ENCODE measurements at places on chromosomes 5 and 9.
A peak's percentile ranks its signal among the peaks of the same experiment; 100 is the strongest.

- DNase-seq, result no peak
- no peaks in the 10 kb centered on the region for H3K36me3 ChIP-seq
Observed at GRCh38 chr9:83432877-83433550, 105.2 kb downstream of the FRMD3 start.

GRCh38 chr5:88049156-88049555 lies 219.5 kb downstream of the TMEM161B start:
- no peaks in the 10 kb centered on the region for H3K36me3 ChIP-seq
- no peak overlapping the region for H3K27ac ChIP-seq
- DNase-seq, result no peak
- H3K27me3 ChIP-seq, result no peaks in the 10 kb centered on the region
- H3K4me3 ChIP-seq, result no peak overlapping the region

- DNase-seq, result peak; percentile 88
- no peaks in the 10 kb centered on the region for H3K27me3 ChIP-seq
Observed at GRCh38 chr9:34379334-34380033, 2.8 kb upstream of the MYORG start.

DNA sequence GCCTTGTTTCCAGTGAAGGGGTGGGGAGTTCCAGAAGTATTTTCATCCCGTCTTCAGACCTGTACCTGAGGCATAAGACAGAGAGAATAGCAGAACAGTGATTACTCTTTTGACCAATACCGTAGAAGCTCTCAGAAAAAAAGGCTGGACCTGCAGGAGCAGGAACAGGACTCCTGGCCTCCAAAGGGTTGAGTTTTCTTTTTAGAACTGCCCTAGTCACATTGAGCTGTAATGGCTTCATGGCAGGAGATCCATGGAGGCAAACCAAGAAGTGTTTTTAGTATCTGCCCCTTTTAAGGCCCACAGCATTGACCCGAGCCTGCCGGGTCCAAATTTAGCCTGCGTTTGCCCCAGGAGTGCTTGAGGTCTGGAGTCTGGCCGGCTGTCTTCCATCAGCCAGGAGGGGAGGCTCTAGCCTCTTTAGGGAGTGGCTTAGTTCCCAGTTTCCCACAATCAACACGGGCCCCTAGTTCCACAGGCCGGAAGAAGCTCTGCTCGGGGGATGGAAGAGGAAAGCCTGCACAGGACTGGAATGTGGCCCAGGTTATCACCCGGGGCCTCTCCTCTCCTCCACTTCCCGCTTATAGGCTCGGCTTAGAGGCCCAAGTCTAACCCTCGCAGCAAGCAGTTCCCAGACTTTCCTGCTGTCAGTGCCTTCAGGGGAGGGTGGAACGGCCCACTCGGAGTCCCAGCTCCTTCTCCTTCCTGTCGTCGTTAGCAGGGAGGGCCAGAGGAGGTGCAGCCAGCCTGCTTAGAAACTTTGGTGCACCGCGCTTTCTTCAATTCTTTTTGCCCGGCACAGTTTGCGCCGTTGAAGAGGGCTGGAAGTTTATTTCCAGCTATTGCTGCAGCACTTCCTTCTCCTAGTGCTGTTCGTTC lies 80.7 kb downstream of the C9orf152 start:
- H3K27ac ChIP-seq, result no peak overlapping the region
- no peaks in the 10 kb centered on the region for H3K27me3 ChIP-seq
- no peaks in the 10 kb centered on the region for H3K36me3 ChIP-seq

DNA sequence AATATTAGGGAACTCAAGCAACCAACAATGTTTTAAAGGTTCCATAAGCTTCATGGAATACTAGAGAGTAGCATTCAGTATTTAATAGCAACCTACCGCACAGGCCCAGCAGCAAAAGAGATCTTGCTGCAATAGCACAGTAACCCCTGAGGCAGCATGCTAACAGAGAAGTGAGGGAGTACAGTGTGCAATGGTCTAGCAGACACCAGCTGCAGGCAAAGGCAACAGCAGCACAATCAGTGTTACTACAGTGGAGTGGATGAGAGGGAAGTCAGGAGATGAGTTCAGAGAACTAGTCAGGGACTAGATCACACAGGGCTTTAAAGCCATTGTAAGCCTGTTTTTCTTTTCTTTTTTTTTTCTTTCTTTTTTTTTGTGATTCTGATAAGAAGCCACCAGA lies 2.8 kb downstream of the TICAM2 start:
- DNase-seq, result no peak
- H3K27me3 ChIP-seq, result no peaks in the 10 kb centered on the region
- H3K27ac ChIP-seq, result no peak overlapping the region
- H3K36me3 ChIP-seq, result no peaks in the 10 kb centered on the region
- H3K4me3 ChIP-seq, result no peak overlapping the region

GRCh38 chr5:170960567-170960966 lies 98.7 kb downstream of the RANBP17 start:
- no peak overlapping the region for H3K4me3 ChIP-seq
- DNase-seq, result no peak
- H3K36me3 ChIP-seq, result no peaks in the 10 kb centered on the region
- no peaks in the 10 kb centered on the region for H3K27me3 ChIP-seq
- H3K4me1 ChIP-seq, result no peaks in the 10 kb centered on the region

GRCh38 chr5:96081276-96081858 lies 119.7 kb upstream of the ELL2 start:
- H3K27ac ChIP-seq, result no peak overlapping the region
- peaks cover 15% of the 10 kb centered on the region for H3K4me1 ChIP-seq
- H3K36me3 ChIP-seq, result no peaks in the 10 kb centered on the region

- no peaks in the 10 kb centered on the region for H3K27me3 ChIP-seq
- no peak for DNase-seq
- no peak overlapping the region for H3K4me3 ChIP-seq
- H3K4me1 ChIP-seq, result peaks cover 4% of the 10 kb centered on the region
- no peaks in the 10 kb centered on the region for H3K36me3 ChIP-seq
- no peak overlapping the region for H3K27ac ChIP-seq
Observed at GRCh38 chr5:170576602-170577535, 73.0 kb downstream of the KCNIP1 start.

GRCh38 chr9:12230708-12231107 lies 462.5 kb upstream of the TYRP1 start:
- H3K27ac ChIP-seq, result no peak overlapping the region
- H3K4me1 ChIP-seq, result no peaks in the 10 kb centered on the region
- no peaks in the 10 kb centered on the region for H3K27me3 ChIP-seq
- no peak overlapping the region for H3K4me3 ChIP-seq
- no peaks in the 10 kb centered on the region for H3K36me3 ChIP-seq

- DNase-seq, result no peak
- H3K27ac ChIP-seq, result no peak overlapping the region
- H3K27me3 ChIP-seq, result no peaks in the 10 kb centered on the region
- no peak overlapping the region for H3K4me3 ChIP-seq
- H3K36me3 ChIP-seq, result no peaks in the 10 kb centered on the region
Observed at GRCh38 chr5:62762503-62762902, 183.9 kb downstream of the LRRC70 start.

DNA sequence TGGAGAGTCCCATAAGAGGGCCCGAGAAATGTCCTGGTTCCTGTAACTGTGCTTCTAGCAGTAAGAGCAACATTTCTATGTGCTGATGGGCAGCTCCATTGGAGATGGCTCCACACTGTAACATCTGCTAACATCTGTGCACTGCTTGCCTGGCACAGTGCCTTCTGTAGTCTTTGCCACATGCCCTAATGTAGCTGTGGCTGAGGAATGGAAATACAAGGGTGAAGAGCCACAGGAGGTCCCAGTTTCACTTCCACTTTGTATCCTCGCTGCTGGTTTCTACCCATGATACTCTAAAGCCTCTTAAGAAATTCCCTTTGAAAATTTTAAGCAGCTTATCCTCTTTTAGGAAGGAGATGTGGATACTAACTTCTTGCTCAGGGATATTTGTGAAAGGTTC lies 97.4 kb downstream of the HOMER1 start:
- H3K36me3 ChIP-seq, result no peaks in the 10 kb centered on the region
- H3K27ac ChIP-seq, result no peak overlapping the region
- H3K4me1 ChIP-seq, result no peaks in the 10 kb centered on the region
- DNase-seq, result no peak
- no peaks in the 10 kb centered on the region for H3K27me3 ChIP-seq
- H3K4me3 ChIP-seq, result no peak overlapping the region

DNA sequence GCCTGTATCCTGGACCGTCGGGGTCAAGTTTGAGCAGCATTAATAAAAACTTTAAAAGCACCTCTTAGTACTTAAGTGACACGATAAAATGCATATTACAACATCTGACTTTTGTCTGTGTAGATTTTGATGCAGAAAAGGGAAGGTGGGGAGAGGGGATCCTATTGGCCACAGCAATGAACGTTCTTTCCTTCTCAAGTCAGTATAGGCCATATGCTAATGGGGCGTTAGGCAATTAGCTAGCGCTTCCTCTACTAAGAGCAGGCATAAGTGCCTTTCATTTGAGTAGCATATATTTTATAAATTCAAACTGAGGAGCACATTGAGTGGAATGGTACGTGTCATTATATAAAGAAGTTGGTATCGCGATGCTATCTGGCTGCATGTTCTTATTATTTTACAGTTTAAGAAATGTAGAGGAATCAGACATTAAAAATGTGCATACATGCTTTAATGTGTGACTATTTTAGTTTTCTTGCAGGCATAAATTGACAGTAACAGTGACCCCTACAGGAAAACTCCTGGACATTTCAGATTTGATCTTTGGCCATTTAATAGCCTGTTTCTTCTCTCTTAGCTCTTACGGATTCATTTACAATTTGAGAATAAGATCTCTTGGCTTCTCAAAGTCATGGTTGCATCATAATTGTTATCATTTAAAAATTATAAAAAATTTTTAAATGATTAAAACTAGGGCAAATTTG lies 1.1 kb upstream of the GNA14 start:
- no peaks in the 10 kb centered on the region for H3K36me3 ChIP-seq
- peak overlapping the region; percentile 72 for H3K27ac ChIP-seq
- no peak for DNase-seq
- H3K27me3 ChIP-seq, result no peaks in the 10 kb centered on the region

- H3K27ac ChIP-seq, result no peak overlapping the region
- peak; percentile 77 for DNase-seq
- peaks cover 13% of the 10 kb centered on the region for H3K4me1 ChIP-seq
- no peak overlapping the region for H3K4me3 ChIP-seq
- no peaks in the 10 kb centered on the region for H3K36me3 ChIP-seq
- H3K27me3 ChIP-seq, result no peaks in the 10 kb centered on the region
Observed at GRCh38 chr9:97046228-97046627, 7.3 kb upstream of the CTSV start.

DNA sequence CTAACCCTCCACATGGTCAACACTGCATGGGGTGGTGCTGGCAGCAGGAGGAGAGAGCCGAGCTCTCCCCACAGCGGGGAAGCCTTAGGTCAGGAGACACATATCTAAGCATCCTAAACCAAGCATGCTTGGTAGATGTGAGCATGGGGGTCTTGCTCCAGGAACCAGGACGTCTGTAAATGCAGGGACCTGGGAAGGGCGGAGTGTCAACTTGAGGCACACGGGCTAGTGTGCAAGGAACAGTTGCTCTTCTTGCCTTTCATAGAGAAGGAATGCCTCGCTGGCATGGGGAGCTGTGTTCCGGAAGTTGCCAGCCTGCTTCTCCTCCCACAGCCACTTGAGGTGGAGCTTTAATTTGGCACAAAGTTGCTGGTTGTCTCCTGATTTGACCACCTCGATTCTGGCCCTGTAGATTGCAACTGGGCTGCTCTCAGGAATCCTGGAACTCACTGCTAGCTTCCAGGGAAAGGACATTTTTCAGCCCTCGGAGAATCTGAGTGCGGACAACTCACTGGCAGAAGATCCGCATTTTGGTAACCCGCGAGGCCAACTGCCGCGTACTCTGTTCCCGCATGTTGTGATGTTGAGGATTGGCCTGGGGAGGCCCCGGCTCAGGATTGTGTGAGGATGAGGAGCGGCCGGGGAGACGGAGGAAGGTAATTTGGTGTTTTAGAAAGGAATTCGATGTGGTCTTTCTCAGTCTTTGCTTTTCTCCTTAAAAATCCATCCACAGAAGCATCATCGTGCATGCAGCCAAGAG lies 370.3 kb upstream of the IRX1 start:
- H3K4me1 ChIP-seq, result no peaks in the 10 kb centered on the region
- H3K27ac ChIP-seq, result no peak overlapping the region
- H3K36me3 ChIP-seq, result no peaks in the 10 kb centered on the region
- no peaks in the 10 kb centered on the region for H3K27me3 ChIP-seq
- no peak for DNase-seq

- H3K36me3 ChIP-seq, result no peaks in the 10 kb centered on the region
- no peaks in the 10 kb centered on the region for H3K4me1 ChIP-seq
- no peak overlapping the region for H3K4me3 ChIP-seq
- peak; percentile 39 for DNase-seq
Observed at GRCh38 chr9:89153232-89154017, 25.2 kb downstream of the SHC3 start.

DNA sequence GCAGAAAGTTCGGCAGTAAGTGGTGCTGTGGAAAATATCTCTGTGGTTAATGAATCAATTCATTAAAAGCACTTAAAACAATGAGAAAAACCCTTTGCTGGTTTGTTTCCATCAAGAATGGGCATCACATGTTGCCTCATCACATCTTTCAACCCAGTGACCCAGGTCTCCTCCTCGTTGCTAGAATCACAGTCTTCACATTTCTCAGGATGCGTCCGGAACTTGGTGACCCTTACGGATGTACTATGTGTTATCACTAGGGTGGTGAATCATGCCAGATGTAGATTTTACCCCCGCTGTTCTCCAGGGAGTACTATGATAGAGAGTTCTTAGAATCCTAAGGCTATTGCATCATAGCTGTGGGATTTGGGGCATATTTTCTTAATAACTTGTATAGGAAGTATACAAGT lies 217.9 kb upstream of the KLF4 start:
- DNase-seq, result no peak
- no peak overlapping the region for H3K4me3 ChIP-seq
- H3K27ac ChIP-seq, result no peak overlapping the region

- no peak overlapping the region for H3K4me3 ChIP-seq
- no peak for DNase-seq
- no peaks in the 10 kb centered on the region for H3K27me3 ChIP-seq
- no peaks in the 10 kb centered on the region for H3K4me1 ChIP-seq
- no peak overlapping the region for H3K27ac ChIP-seq
Observed at GRCh38 chr9:75699017-75699416, 191.5 kb upstream of the PCSK5 start.

DNA sequence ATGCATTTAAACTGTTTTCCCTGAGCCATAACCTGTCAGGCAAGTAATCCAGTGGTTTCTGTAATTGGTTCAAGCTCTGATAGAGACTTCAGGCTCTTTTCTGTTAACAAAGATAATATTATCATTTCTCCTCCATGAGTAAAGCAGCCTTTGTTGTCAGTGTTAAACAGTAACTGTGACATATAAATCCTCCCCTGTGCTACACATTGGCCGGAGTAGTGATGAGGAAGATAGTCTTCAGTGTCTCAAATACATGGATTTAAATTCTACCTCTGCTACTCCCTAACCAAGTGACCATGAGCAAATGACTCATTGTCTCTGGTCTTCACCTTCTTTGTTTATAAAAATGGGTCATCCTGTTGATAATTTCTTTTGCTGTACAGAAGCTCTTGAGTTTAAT lies 615.5 kb upstream of the CHD1 start:
- H3K36me3 ChIP-seq, result no peaks in the 10 kb centered on the region
- H3K27ac ChIP-seq, result no peak overlapping the region
- no peaks in the 10 kb centered on the region for H3K27me3 ChIP-seq
- H3K4me3 ChIP-seq, result no peak overlapping the region
- H3K4me1 ChIP-seq, result no peaks in the 10 kb centered on the region
- no peak for DNase-seq

- H3K27me3 ChIP-seq, result no peaks in the 10 kb centered on the region
- no peak for DNase-seq
Observed at GRCh38 chr9:33381231-33381791, 21.1 kb downstream of the AQP7 start.
